ENCODE measurements at places on chromosomes 5 and 9.

DNA sequence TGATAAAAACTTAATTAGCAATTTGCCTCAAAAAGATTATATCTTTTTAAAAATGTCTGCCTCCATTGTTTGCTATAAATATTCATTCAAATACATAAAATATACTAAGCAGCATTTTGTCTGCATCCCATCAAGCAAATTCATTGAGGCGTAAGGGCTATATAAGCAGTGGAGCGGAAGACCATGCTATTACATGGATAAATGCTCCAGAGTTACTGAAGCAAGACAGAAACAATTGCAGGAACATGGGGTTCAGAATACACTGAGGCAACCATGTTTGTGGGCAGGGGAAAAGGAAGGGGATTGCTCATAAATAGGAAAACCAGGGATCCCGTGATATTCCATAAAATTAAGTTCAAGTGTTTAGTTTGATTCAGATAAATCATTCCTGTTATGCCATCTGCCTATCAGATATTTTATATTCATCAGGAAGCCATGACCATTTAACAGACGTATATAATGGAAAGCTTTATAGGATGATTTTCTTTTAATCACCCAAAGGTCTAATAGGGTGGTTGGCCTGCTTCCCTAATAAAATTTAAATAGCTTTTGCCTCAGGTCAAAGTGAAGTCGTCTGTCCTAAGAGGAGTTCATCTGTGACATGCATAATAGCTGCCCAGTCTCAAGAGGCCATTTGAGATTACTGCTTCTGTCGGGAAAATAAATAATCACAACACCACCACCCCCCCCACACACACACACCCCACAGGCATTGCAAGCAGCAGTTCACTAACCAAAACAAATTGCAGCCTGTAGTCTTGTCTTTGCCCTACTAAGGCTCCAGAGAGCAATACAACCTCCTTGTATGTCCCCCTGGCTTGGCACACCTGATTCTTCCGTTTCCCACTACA is 105.2 kb downstream of the RASEF start:
- DNase-seq, result no peak

- DNase-seq, result no peak
Observed at GRCh38 chr5:1014781-1015221, 6.2 kb downstream of the NKD2 start.

GRCh38 chr5:139263536-139263935 is 30.0 kb upstream of the MATR3 start:
- DNase-seq, result no peak

DNA sequence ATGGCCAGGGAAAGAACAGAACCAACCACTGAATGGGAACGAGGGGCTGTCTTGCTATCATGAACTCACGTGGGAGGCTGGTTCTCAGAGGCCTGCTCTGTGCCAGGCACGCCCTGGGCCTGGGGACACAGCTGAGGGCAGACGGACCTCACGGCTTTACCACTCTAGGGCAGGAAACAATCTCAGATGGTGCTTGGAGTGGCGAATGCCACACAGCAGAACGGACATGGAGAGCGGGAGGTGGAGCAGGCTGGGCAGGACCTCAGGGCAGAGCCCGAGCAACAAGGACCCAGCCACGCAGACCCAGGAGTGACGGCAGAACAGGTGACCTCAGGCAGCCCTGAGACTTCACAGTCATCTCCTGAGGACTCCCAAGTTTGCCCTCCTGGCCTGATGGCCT is 8.7 kb downstream of the TOR1A start:
- DNase-seq, result no peak

DNA sequence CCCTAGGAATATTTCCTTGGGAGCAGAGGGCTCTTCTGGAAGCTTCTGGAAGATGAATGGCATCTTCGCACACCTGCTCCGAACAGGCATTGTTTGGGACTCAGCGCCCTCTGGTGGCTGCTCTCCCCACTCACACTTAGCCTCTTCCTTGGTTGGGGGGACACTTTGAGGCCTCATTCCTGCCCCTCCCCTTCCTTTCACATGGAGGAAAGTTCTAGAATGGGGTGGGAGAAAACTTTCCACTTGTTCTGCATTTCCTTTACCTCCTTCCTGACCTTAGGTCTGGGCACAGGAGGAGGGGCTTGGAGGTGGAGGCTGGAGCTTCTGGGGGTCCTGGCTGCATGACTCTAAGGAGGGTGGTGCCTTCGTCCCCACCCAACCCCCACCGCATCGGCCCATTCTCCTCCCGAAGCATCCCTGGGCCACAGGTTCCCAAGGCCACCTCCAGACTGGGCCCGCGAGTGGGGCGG is 19.3 kb upstream of the SMIM32 start:
- DNase-seq, result peak; percentile 73

GRCh38 chr9:97510797-97511654 is 9.6 kb downstream of the TMOD1 start:
- peak; percentile 40 for DNase-seq

DNA sequence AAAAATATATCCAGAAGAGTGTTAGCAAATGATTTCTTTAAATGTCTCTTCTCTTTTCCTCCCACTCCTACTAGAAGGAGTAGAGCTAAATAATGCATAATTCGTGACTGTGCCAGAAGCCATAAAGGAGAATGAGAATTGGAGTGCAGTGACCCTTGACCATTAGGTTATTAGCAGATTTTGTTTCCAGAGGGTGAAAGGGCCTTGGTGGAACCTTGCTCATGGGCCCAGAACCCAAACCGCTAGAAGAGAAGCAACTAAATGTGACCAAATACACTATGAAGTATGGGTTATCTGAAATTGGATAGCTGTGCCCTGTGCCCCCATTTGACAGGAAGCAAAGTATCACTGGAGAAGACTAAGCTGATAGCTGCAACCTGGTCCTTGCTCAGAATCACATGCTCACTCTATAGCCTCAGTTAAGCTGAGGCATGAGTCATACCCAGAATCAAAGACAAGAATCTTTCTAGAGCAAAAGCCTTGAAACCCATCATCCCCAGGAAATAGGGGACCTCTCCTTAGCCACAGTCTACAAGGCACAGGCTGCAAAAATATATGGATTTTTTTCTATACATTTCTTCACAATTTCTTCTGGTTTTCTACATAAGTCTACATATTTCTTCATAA is 36.3 kb downstream of the CAPSL start:
- peak; percentile 28 for DNase-seq

DNA sequence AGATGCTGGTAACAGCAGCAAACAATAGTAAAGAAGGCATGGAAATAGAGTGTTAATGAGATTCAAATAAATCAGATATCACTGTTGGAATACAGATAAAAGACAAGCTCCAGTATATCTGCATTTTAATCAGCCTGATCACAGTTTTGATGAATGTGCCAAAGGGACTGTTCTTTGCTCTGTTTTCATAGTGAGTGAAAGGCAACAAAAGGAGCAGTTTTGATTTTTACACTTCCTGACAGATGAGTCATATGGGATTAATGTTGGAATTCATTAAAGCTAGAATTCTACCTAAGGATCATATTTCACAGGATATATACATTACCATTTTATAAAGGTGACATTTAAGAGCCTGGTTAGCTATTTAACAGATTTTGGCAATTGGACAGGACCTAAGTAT is 743.3 kb upstream of the PTPRD start:
- DNase-seq, result no peak

DNA sequence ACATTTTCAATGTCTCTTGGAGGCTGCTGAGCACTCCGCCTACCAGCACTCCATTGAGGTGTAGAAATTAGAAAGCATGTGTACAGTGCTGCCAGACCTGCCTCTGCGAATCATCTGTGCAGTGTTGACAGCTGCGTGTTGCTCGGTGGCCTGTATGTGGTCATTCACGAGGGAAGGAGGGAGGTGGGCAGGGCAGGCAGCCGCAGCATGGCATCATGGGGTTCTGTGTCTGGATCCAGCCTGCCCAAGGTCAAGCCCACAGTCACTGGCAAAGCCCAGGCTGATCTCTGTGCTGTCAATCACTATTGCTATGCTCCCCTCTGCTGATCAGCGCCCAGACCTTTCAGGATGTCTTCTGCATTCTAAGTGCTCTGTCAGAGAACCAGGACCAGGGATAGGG is 8.0 kb upstream of the PDZD2 start:
- DNase-seq, result no peak

GRCh38 chr5:40988746-40989510 is 79.6 kb downstream of the C7 start:
- no peak for DNase-seq

DNA sequence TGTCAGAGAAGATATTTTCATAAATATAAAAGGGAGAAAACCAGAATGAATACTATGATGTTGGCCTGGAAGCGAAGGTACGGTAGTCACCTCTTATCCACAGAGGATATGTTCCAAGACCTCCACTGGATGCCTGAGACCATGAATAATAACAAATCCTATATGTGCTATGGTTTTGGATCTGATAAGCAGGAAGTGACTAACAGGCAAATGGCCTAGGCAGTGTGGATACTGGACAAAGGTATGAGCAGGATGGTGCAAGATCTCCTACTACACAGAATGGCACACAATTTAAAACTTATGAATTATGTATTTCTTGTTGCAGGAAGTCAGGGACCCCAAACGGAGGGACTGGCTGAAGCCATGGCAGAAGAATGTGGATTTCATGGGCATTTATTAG is 48.2 kb downstream of the ADAMTS12 start:
- no peak for DNase-seq

- no peak for DNase-seq
Observed at GRCh38 chr5:151036556-151036955, 16.2 kb downstream of the GPX3 start.

DNA sequence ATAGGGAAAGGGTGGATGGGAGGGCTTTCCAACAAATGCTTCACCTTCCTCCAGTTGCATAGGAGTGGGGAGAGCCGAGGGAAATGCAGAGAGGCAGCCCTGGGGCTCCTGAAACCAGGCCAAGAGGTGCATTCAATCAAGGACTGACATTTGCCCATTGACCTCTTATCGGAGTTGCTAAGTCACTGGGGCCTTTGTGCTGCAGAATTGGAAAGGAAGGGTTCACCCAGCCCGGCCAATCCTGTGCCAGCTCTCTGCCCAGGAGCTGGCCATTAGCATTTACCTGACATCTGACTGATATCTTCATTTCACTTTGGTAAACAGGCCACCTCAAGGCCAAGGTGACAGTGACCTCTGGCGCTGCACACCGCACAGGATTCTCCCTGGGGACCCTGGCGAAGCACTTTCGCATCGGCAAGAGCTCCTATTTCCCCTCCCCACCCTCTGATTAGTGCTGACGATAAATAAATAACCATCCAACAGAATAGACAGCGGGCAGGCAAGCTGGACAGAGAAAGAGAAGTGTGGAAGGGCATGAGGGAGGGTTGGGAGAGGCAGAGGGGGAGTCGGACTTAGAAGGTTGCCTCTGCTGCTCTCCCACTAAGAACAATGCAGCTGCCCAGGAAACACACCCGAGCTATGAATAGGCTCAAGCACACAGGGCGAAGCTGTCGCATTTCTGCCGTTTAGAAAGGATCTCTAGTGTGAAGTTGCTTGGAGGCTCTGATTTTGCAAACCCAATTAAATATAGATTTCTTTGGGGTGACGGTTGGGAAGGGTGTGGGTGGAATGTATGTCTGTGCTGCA is 57.0 kb upstream of the BOD1 start:
- no peak for DNase-seq

- DNase-seq, result no peak
Observed at GRCh38 chr9:100064872-100065581, 33.8 kb downstream of the ERP44 start.

DNA sequence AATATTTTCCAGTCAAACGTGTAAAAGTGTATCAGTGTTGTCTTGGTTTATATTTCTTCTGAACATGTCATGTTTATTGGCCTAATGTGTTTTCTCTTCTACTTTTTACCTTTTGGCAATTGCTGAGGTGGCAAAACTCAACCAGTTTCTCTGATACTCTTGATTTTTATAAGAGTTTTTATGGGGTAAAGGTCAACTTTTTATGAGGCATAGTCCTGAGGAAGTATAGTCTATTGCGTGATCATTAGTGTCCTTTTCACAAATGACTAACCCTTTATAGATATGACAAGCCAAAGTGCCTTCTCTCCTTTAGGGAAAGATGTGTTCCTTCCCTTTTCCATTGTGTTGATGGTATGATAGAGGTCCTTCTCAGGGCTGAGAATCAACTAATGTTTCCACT is 32.9 kb downstream of the OCLN start:
- DNase-seq, result no peak

DNA sequence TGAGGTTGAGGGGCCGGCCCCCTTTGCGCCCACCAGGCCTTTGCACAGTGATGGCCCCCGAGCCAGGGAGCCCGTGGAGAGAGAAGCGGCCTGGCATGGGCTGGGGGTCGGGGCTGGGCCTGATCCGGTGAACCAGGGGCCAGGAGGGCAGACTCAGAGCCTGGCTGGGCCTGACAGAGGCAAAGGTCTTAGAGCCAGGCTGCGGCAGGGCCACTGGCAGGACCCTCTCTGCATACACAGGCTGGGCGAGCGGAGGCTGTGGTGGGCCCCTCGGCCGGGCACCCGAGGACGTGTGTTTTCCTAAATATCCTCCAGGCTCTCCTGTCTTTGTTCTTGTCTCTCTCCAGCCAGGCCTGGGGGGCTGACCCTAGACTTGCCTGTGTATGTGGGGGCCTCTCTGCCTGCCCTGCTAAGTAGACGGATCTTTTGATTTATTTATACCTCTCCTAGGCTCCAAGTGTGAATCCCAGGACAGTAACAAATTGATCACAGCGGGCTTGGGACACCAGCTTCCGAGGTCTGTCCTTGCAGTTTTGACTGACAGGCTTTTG is 933 bp downstream of the NEK6 start:
- no peak for DNase-seq

- DNase-seq, result no peak
Observed at GRCh38 chr9:87062746-87063145, 115.4 kb upstream of the GAS1 start.

DNA sequence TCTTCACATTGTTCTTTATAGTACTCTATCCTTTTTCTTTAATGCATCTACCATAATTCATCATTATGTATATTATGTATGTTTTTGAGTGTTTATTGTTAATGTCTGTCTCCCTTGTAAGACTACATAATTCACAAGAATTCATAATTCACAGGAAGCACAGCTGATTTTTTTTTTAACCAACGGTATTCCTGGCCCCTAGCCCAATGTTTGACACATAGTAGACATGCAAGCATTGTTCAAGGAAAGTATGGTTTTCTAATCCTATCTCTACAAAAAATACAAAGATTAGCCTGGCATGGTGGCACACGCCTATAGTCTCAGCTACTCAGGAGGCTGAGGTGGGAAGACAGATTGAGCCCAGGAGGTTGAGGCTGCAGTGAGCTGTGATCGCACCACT is 160.6 kb downstream of the PPP2R2B start:
- DNase-seq, result no peak

GRCh38 chr9:127841087-127841835 is 13.2 kb downstream of the ENG start:
- DNase-seq, result no peak

Measured in AG08396 (cell line).